Stimulated activated CD8-positive, alpha-beta memory T cell treated with anti-CD3 and anti-CD28 coated beads, Interleukin-7, amount 100 ng/mL, for 1 hour (primary cell): ENCODE measurements at places on chromosomes 6 and 20.

- no peak for DNase-seq
Observed at GRCh38 chr6:20965276-20965675, 431.0 kb downstream of the CDKAL1 start.

DNA sequence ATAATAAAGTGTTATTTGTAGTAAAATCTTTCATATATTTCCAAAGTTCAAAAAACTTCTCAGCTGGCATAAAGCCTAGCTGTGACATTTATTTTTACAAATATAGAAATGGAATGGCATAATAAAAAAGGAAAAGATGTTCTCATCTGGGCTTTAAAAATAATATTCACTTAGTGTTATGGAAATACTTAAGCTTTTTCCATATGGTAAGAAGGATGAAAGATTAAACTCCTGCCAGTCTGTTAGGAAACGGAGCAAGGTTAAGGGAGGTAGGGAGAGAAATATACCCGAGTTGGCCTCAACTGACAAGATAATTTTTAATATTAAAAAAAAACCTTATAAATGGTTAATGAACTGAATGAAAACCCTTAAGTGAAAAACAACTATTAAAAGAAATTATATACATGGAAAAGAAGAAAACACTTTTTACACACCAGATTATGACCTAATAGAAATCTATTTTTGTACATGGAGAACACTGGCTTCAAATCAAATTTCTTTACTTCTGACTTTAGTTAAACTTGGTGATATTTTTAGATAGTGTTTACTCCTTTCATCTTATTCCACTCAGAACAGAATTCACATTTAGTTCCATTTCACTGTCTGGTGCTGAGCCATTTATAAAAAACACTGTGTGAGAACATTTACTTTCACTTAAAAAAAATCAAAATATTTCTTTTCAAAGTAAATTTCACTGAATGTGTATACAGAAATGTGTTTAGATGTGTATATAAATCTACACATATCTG is 137.0 kb downstream of the DST start:
- DNase-seq, result no peak

DNA sequence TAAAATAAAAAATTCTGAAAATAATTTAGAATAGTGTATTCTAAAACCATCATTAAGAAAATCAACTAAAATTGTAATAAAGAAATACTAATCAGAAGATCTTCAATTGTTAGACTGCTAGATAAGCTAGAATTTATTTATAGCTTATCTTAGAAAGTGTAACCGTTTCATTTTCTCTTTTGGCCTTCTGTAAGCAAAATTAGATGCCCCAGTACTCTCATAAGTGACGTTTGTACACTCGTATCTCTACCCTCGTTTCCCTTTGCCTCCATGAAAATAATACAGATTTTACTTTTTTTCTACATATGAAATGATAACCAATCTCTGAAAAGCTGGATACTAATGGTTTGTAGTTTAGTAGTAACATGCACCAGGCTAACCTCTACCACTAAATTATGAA is 19.8 kb downstream of the DSE start:
- no peak for DNase-seq

GRCh38 chr6:136225496-136225895 is 24.6 kb downstream of the MTFR2 start:
- DNase-seq, result no peak

DNA sequence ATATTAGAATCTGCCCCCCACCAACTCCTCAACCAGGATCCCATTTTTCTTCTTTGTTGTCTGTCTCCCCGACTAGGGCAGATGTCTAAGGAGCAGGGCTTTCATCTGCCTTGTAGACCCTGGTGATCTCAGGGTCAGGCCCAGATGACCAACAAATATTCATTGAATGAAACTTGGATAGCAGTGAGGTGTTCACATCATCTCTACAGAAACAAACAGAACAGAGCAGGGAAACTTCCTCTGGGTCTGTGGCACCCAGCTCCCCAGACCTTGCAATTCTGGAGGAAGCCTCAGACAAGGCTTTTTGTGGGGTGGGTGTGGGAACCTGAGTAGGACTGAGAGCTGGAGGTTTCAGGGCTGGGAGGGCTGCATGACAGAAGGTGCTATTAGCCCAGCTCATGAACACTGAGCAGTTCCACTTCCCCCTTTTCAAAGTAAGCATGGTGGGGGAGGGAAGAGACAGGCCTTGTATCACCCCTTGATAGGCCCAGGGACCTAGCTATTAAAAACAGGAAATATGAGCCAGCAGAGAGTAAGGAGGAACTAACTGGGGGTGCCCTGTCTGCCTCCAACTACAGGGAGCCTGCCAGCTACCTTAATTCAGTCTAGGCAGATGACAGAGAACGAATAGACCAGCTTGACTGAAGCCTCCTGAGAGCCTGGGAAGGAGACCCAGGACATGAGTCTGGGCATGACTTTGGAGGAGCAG is 37.3 kb upstream of the TOP1 start:
- DNase-seq, result no peak

- DNase-seq, result no peak
Observed at GRCh38 chr6:163741743-163742363, 327.3 kb downstream of the QKI start.

GRCh38 chr6:88072462-88072861 is 24.8 kb downstream of the SPACA1 start:
- DNase-seq, result no peak

GRCh38 chr6:54722328-54722727 is 124.2 kb upstream of the FAM83B start:
- DNase-seq, result no peak

DNA sequence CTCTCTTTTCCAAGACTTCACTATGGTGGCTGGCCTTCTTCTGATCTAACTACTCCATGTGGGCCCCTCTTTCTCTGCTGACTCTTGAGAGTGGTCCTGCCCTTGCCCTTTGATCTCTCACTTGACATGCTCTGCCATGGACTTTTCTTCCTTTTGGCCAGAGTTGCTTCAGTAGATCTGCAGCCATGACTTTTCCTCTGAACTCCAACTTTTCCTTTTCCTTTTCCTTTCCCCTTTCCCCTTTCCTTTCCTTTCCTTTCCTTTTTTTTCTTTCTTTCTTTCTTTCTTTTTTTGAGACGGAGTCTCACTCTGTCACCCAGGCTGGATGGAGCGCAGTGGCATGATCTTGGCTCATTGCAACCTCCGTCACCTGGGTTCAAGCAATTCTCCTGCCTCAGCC is 88.5 kb downstream of the JAG1 start:
- no peak for DNase-seq

DNA sequence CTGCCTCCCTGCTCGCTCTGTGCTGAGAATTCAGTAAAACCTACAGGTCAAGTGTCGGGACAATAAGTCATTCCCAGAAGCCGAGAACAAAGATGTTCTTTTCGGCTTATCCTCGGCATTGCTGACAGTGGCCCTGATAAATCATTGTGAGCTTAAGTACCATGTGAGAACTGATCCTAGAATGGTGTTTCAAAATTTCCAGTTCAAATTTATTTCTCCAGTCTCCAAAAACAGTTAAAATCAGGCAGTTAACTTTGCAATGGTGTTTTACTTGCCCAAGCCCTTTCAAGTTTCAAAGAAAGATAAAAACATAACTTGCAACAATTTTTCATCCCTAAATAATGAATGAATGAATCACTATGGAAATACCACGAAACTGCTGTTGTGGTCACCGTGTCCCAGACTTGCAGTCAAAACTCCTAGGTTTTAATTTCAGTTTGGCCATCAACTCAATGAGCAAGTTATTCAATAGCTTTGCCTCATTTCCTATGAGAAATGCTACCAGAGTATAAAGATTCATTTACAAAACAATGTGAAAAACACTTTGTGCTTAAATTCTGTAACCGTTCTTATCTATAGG is 4.3 kb downstream of the ATP5F1E start:
- no peak for DNase-seq
